ENCODE measurements at places on chromosomes 4 and X. TPM values are rescaled to one million over a fixed set of nuclear protein-coding genes. Genes with fewer than 3 reads are reported as not detected.

- no peak for DNase-seq
Measured at GRCh38 chr4:182478475-182478874, 235.3 kb downstream of the TENM3 start.

DNA sequence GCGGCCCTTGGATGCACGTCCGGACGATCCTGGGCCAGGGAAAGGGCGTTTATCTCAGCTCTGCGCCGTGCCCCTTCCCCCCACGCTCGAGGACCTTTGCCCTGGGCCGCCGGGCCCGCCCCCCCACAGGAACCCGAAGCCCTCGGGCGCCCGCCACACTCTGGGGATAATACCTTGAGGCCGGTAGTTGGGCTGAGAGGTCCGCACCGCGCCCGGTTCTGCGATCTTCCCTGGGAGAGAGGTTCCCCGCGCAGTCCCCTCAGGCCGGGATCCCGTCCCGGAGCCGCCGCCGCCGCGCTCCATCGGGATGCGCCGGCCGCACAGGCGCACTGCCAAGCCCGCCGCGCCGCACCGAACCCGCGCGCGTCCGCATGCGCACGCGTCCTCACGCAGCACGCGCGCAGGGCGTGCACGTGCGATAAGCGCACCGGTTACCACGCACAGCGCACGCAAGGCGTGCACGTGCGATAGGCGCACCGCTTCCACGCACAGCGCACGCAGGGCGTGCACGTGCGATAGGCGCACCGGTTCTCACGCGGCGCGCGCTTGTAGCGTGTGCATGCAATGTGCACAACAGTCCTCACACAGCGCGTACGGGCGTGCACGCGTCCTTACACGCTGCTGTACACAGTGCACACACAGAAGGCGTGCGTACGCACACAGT, at the start of gene MAP7D2:
TSS of gene MAP7D2 (minus strand) at position 331 of the 664 bp plus-strand sequence. CDS start at position 303, 28 bp downstream.
- no peak for DNase-seq

GRCh38 chr4:117162976-117163375, 77.6 kb upstream of the TRAM1L1 start:
- DNase-seq: no peak

The MND1 gene
- total RNA-seq: 30.0 TPM

Measured in epithelial cell of proximal tubule (primary cell).